ENCODE measurements at places on chromosomes 7 and 10. TPM values are rescaled to one million over a fixed set of nuclear protein-coding genes. Genes with fewer than 3 reads are reported as not detected.

Gene TLL2
- total RNA-seq: 2.8 TPM

DNA sequence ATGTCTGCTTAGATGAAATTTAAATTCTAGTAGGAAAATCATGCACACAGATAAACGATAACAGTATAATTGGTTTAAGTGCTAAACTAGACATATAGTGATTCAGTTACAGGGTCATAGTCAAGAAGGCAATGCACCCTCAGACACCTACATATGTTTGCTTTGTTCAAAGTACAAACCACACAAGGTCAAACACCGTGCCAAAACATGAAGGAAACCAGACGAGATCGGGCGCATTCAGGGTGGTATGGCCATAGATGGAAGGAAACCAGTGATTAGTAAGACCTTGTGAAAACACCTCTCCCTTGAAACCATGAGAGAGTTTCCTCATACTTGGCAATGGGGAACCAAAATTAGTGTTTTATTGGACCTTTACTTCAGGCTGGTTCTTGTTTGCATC, 906.9 kb downstream of the PCDH15 start:
- DNase-seq: no peak

DNA sequence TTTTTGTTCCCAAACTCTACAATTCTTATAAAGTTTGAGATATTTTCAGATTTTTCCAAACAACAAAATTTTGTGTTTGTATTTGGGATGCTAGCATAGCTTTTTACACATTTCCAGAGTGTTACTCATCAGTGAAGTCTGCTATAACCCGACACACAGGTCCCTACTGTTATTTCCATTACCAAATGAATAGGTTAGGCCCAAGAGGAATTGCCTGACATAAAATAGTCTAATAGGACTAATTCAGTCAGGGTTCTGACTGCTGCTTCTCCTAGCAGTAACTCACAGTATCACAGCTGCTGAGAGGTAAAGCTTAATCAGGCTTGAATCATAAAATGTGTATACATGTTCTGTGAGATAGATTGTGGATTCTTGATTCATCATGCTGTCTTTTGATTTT, 49.1 kb upstream of the STRIP2 start:
- no peak for DNase-seq

GRCh38 chr7:4702961-4703512, 20.9 kb downstream of the FOXK1 start:
- DNase-seq: no peak

Gene LMOD2
- total RNA-seq: not detected

Gene DDC
- total RNA-seq: not detected

GRCh38 chr7:140940898-140941297, 16.2 kb upstream of the BRAF start:
- DNase-seq: no peak

- no peak for DNase-seq
These were observed 673.9 kb downstream of the PHTF2 start for GRCh38 chr7:78472519-78472918.

Gene TAC1
- total RNA-seq: not detected

Gene NAT16
- not detected for total RNA-seq

Gene GRM3
- not detected for total RNA-seq

- DNase-seq: no peak
These were observed 186.2 kb downstream of the CXCL12 start for GRCh38 chr10:44198780-44199097.

Gene PIK3AP1
- total RNA-seq: 383 TPM

DNA sequence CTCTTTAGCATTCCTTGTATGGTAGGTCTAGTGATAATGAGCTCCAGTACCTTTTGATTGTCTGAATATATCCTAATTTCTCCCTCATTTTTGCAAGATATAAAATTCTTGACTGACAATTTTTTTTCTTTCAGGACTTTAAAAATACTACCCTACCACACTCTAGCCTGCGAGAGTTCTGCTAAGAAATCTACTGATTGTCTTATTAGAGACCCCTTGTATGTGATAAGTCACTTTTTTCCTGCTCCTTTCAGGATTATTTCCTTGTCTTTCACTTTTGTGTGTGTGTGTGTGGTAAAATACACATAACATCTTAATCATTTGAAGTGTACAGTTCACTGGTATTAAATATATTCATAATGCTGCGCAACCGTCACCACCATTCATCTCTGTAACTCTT, 68.7 kb upstream of the PPP1R9A start:
- DNase-seq: no peak

DNA sequence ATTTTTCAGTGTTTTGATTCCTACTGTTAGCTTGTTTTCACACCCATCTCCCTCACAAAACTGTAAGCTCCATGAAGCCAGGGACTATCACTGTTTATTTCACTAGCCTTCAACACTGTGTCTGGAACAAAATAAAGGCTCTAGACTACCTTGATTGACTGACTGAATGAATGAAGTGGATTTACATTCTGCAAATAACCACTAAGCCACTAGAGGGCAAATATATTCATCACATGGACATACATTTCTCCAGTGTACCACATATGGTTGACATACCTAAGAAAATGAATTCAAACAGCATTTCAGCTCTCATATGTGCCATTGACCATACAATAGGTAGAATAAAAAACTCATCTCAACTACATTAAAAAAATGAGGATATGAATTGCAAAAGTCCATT, 185.9 kb downstream of the RAB11FIP2 start:
- DNase-seq: no peak

- DNase-seq: no peak
These were observed 428.4 kb upstream of the TEX47 start for GRCh38 chr7:89223900-89224395.

DNA sequence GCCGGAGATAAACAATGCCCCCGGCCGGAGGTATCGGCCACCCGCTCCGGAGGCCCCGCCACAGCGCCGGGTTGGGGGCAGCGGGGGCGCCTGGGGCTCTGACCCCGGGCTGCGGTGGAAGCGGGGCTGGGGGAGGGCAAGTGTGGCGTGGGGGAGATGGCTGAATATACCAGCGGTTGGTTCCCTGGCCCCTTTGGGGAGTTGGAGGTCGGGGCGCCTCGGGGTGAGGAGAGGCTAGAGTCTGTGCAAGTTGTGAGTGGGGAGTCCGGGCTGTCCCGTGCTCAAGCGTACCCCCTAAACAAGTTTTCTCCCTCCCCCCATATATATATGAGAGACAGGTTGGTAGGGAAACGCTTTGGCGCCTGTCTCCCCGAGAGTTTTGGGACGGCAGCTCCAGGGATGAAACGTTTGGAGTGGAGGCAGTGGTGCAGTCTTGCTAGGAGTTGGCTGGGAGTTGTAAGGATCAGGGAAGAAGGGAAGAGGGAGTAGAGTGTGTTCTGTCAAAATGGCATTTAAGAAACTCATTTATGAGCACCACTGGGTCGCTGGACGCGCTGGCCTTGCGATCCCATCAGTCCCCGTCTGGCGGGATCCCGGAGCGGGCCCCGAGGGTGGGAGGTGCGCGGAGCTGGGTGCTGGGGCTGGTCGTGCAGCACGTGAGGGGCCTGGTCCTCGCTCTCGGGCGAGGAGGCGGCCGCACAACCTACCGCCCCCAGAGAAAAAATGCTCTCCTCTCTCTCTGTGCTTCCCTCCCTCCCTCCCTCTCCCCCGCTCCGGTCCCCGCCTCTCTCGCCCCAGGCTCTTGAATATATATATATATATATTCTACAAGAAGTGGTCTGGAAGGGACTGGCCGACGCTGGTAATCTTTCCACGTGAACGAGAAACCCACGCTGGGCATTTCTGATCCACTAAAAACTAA, 1.1 kb downstream of the TET1 start:
- DNase-seq: no peak

Gene H2BK1
- not detected for total RNA-seq

Gene WNT16
- total RNA-seq: not detected

- no peak for DNase-seq
These were observed 7.5 kb upstream of the SH2D4B start for GRCh38 chr10:80530251-80530650.

GRCh38 chr7:25857376-25858067, 294.5 kb upstream of the NFE2L3 start:
- no peak for DNase-seq

DNA sequence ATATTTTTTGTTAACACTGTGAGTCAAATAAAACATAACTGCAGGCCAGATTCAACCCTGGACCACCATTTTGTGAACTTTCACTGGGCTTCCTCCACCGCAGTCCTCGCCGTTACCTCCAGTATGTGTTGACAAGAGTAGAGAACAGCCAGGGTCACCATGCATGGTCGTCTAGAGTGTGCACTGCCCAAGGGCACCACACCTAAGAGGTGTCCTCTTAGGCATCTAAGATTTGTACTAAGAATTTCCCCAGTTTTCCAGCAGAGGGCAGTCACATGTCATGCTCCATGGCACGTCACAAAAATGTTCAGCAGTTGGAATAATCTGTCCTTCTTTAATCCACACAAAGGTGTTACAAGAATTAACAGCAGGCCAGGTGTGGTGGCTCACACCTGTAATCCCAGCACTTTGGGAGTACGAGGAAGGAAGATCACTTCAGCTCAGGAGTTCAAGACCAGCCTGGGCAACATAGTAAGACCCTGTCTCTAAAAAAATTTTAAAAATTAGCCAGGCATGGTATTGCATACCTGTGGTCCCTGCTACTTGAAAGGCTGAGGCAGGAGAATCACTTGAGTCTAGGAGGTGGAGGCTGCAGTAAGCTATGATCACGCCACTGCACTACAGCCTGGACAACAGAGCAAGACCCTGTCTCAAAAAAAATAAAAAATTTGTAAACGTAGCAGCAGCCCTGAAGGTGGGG, 71.2 kb upstream of the FOXK1 start:
- peak; percentile 76 for DNase-seq

Gene TMEM26
- total RNA-seq: not detected

GRCh38 chr10:56633876-56634452, 272.9 kb upstream of the ZWINT start:
- no peak for DNase-seq

Gene TMEM243
- total RNA-seq: 58.3 TPM

DNA sequence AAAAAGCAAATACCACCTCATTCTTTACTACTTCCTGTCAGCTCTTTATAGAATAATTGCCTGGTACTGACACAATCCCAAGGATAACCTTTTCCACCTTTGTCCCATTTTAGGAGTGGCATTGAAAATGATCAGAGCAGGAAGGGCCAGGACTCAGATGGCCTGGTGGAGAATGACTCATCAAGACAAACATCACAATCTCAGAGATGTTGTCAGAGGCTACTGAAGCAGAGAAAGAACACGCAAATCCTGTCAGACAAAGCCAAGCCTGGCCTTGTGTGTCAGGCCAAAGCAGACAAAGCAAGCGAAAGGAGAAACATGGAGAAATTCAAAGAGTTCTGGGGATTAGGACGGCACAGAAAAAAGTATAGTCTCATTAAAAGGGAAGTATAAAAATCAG, 40.9 kb downstream of the NSUN6 start:
- no peak for DNase-seq

- DNase-seq: no peak
These were observed 136.7 kb downstream of the CELF2 start for GRCh38 chr10:11154333-11154732.

All from natural killer cell treated with Interleukin-12 subunit alpha and Interleukin-12 subunit beta and Interleukin-15 and Interleukin-18, amount 100 ng/mL, for 72 hours (primary cell).